ENCODE measurements at places on chromosomes 7 and 10.

DNA sequence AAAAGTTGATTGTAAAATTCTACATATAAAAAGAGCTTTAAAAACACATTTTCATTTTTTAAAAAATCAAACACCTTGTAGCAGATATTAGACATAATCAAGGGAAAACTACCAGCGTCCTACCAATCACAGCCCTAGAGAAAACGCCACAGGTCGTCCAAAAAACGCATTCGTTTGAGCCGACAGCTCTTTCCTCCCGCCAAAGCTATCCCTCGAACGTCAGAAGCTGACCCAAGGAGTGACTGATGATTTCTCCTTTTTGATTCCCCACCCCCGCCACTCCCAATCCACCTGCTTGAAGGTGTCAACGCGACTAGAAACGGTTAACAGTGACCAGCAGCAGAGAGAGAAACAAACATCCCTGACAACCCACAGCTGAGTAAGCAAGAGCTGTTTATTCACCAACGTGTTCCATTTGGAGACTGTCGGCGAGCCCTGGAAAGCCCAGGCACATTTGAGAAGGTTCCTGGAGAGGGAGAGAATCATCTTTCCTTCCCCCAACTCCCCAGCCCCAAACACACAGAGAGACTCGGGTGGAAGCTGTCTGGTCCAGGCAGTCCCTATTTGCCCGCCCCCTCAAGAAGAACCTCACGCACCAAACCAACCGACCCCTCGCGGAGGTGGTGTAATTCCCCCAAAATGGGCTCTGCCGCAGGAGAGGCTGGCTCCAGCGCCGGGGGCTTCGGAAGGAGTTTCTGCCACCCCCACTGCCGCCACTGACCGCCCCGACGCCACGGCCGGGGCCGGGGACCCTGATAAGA, 622 bp downstream of the CPEB3 start:
- DNase-seq, result peak; percentile 65

GRCh38 chr7:106793015-106793975, 71.8 kb upstream of the PIK3CG start:
- no peak for DNase-seq

GRCh38 chr7:32522746-32523530, 27.6 kb downstream of the AVL9 start:
- no peak for DNase-seq

GRCh38 chr7:47046949-47047348, 535.0 kb downstream of the TNS3 start:
- no peak for DNase-seq

DNA sequence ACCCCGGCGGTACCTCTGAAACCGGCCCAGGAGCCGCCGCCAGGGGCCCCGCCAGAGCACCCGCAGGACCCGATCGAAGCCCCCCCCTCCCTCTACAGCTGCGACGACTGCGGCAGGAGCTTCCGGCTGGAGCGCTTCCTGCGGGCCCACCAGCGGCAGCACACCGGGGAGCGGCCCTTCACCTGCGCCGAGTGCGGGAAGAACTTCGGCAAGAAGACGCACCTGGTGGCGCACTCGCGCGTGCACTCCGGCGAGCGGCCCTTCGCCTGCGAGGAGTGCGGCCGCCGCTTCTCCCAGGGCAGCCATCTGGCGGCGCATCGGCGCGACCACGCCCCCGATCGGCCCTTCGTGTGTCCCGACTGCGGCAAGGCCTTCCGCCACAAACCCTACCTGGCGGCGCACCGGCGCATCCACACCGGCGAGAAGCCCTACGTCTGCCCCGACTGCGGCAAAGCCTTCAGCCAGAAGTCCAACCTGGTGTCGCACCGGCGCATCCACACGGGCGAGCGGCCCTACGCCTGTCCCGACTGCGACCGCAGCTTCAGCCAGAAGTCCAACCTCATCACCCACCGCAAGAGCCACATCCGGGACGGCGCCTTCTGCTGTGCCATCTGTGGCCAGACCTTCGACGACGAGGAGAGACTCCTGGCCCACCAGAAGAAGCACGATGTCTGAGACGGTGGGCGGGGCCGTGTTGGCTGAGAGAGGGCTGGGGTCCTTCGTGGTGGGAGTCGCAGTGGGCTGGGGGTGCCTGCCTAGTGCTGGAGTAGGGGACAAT, 3.8 kb downstream of the REPIN1 start:
- no peak for DNase-seq

DNA sequence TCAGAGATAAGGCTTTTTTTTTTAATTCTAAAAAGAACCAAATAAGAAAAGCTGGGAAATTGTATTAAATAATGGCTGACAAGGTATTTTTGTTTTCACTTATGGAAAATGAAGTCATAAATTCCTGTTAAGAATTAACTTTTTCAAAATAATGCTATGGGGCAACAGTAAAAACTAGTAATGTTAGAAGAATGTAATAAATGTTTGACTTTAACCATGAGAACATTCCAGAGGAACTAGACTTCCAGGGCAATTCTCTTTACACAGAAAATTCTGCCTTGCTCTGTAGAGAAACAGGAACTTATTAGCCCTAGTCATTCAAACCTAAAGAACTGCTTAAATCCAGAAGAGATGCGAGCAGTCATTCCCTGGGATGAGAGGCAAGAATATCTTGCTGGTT, 571.1 kb downstream of the IPMK start:
- DNase-seq, result no peak

DNA sequence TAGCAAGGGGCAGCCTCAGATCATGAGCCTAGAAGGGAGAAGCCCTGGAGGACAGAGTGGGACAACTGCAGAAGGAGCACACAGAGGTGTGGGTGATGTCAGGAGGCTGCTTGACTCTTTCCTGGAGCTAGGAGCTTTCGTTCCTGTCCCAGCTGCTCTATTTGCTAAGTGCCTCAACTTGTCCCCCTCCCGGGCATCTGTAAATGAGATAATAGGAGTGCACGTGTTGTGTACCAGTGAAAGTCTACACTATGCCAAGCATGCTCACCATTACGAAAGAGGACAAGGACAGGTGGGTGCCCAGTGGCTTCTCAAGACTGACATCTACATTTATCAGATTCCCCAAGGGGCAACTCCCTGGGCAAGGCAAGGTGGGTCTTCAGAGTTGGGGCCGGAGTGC, 162.7 kb downstream of the KCNMA1 start:
- DNase-seq, result no peak

DNA sequence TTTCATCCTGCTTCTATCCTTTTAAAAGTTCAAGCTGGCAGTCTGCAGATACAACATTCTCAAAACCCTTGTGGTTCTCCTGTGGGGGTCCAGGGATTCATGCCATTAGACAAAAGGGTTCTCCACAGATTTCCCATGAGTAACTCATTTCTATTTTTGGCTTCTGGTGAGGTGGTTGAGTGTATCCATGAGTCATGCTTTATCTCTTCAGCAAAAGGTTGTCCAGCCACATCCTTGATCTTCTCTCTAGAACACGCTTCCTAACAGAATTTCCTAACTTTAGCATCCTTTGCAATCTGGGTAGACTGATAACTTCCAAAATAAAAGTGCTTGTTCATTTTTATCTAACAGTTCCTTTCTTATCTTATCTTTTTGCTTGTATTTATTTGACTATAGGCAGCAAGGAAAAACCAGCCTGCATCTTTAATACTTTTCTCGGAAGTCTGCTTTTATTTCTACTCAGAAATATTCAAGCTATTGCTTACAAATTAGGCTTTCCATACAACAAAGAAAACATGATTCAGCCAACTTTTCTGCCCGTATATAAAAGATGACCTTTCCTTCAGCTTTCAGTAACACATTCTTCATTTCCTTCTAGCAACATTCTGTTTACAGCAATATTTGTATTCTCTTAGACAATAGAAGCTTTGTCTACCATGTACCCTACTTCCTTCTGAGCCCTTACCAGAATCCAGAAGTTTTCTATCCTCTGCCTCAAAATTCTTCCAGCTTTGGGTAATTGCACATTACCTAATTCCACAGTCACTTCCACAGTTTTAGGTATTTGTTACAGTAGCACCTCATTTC, 79.3 kb upstream of the IL6 start:
- peak; percentile 20 for DNase-seq

DNA sequence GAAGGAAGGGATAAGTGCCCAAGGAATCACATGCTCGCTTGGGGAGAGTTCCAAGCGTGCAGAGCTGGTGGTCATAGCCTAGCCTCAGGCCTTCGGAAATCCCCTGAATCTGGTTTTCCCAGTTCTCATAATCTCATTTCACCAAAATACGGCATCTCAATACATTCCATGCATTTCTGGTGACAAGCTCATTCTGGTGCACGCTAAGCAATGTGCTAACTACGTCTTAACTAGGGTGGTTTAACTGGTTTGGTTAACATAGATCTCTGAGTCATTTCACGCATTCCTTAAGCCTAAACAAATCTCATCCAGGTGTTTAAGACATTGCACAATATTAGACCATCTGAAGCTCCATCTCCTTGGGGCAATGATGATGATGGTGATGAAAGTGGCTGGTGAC, 72.9 kb upstream of the STEAP1B start:
- DNase-seq, result no peak

DNA sequence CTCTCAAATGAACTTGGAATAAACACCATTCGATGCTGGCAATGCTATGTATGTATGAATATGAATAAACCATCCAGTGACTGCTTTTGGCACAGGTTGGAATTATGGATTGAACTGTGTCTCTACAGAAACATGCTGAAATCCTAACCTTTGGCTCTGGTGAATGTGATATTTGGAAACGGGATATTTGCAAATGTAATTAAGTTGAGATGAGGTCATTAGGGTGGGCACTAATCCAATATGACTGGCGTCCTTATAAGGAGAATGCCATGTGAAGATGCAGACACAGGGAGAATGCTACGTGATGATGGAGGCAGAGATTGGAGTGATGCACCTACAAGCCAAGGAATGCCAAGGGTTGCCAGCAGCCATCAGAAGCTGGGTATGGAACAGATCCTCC, 3.4 kb upstream of the ACTR3B start:
- DNase-seq, result peak; percentile 38

- no peak for DNase-seq
These were observed 207.8 kb downstream of the GATA3 start for GRCh38 chr10:8262317-8262716.

GRCh38 chr7:2729893-2730716, 42.1 kb downstream of the AMZ1 start:
- no peak for DNase-seq

DNA sequence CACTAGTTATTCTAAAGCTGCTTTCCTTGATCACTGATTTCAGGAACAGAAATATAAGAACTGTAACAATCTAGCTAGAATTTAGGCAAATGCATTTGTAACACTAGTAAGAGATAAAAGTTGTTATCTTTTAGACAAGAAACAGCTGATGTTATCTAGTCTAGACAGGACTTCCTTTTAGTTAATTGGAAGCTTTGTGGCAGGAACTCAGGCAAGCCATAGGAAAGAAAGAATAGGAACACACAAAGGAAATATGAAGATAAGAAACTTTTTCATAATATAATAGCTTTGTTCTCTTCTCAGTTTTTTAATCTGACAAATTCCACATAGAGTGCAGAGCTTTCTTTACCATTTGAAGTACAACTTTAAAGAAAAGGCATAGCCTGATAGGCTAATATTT, 59.0 kb upstream of the AGR3 start:
- DNase-seq, result no peak

DNA sequence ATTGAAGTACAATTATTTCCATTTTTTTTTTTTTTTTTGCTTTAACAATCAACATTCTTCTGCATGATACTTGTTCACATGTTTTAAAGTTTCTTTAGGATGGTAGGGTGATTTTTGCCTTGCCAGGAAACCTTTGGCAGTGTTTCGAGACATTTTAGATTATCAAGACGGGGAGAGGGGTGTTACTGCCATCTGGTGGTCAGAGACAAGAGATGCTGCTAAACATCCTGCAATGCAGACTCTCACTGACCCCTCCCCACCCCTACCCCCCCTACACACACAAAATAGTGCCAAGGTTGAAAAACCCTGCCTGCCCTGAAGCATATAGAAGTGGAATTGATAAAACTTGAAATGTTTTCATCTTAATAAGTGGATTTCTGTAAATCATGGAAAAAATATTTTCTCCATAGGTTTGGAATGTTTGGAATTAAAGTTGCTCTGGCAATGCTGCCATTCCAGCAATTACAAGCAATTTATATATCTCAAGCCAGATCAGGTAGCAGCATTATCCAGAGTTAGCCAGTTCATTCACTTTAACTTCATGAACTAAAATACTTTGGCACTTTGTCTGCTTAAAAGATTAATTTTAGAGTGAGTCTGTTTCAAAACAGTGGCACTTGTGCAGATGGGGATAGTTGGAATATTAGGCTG, 62.1 kb downstream of the SDHAF3 start:
- DNase-seq, result peak; percentile 80

GRCh38 chr7:131899271-131900030, 343.0 kb upstream of the PODXL start:
- peak; percentile 18 for DNase-seq

DNA sequence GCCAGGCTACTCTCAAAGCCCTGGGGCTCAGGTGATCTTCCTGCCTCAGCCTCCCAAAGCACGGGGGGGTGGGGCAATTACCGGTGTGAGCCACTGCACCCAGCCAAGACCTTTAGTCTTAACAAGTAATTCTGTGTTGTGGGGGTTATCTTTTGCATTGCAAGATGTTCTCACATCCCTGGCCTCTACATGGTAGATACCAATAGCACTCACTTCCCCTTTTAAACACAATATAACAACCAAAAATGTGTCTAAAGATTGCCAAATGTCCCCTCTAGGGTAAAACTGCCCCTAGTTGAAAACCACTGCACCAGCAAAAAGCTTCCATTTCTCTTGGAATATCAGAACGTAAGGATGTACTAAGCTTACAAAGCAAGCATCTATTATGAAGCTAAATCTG, 225.0 kb downstream of the CTNNA3 start:
- no peak for DNase-seq

DNA sequence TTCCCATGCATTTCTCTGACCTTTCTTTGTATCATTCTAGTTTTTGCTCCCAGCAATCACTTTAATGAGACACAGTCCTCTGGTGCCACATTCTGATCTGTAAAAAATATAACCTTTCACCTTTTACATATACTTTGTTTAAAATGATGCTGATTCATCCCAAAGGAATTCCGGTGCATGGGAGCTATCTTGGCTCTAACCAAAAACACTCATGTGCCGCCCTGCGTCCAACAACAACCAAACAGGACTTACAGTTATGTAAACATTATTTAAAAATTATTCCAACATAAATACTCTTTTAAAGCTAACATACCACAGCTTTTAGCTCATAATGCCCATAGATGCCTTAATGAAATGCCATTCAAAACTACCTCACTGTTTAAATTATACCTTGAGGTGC, 7.7 kb upstream of the OPALIN start:
- DNase-seq, result no peak

DNA sequence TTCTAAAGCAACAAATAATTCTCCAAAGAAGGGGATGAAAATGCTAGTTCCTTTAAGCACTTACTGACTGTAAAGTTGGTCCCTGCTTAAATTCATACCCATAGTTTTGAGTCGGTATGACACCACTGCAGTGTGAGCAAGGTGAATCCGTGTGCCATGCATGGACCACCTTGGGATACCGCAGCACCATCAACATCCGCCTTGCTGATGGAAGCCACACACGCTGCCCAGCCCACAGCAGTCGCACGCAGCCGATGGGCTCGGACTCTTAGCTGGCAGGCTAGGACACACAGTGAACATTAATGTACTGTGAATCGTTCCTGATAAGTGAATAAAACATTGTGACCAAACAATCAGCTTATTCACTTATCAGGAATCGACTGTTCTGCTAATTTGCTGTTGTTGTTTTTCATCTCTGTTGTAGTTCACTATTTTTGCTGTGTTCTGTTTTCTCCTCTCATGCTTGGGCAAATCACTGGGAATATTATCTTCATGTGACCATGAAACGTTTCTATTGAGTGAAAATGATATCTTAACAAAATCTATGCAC, 275.5 kb downstream of the USP6NL start:
- no peak for DNase-seq
